Central memory CD4-positive, alpha-beta T cell (primary cell): ENCODE measurements at places on chromosomes 5 and 9.

- DNase-seq, result no peak
Observed at GRCh38 chr5:147303976-147304375, 69.2 kb downstream of the STK32A start.

DNA sequence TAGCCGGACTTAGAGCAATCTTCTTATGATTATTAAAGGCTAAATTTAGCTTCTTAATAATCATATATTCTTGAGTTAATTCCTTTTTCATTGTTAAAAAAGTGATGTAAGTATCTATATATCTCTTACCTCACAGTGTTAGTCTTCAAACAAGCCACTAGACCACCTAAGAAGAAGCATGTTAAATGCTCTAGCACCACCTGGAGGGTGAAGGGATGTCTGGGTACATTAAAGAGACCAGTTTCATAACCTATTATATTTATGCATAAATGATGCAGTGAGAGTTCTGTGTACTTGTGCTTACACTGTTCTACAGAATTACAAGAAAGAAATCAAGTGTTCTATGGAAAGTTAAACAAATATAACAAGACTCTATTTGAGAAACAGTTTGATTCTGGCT, 55.9 kb upstream of the SLCO6A1 start:
- DNase-seq, result no peak

- no peak for DNase-seq
Observed at GRCh38 chr5:77139001-77139400, 51.9 kb upstream of the ZBED3 start.

DNA sequence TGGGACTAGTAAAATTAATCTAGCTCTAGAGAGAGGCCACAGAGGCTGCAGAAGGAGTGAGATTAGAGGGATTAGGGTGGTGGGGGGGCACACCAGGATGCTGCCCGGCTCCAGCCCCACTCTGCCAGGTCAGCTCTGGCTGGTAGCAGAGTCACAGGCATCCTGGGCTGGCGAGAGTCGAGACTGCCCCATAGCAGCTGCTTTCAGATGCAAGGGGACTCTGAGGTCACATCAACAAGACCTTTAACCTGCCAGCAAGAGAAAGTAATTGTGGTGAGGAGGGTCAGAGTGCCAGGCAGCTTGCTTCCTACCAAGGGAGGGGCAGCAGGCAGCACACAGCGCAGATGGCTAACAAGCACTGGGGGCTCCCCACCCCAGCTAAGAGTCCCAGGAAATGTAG, 7.5 kb downstream of the EPB41L4B start:
- no peak for DNase-seq

DNA sequence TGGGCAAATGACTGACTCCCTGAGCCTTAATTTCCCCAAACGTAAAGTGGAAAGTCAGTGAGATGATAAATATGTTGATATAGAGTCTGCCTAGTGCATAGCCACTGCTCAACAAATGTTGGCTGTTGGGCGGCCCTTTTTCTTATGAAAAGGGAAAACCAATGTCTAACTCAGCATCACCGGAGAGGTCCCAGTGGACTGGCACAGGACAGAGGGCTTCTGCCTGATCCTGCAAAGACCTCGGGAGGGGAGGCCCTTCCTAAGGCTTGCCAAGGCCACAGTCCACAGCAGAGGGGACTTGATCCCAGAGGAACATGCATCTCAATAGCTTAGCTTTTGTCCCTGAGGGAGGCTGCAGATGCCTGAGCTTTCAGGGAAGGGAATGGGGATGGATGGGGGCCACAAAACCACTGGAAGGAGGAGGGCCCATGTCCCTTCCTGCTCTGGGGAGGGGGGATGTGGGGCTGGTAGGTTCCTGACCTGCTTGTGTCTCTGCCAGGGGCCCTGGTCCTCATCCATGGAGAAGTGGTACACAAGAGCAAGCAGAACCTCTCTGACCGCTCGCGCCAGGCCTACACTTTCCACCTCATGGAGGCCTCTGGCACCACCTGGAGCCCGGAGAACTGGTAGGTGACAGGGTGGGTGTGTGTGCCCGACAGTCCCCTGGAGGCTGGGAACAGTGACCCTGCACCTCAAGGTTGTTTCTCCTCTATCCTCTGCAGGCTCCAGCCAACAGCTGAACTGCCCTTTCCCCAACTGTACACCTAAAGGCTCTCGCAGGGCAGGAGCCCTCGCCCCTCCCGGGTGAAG, 6.3 kb downstream of the DOLK start:
- DNase-seq, result no peak

GRCh38 chr9:114065304-114065703, 12.8 kb downstream of the AMBP start:
- no peak for DNase-seq

DNA sequence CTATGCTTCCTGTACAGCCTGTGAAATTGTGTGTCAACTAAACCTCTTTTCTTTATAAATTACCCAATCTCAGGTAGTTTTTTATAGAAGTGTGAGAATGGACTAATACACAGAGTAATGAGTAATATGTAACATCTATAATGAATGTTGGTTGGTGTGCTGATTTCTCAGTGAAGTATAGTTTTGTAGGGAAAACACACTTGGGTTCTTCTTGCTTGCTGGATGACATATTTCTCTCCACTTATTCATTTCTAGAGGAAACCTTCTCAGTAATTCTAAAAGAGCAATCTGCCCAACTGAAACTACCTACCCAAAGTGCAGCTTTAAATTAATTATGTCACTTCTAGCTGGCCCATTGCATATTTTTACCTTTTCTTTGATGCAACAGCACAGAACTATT, 81.1 kb upstream of the RORB start:
- no peak for DNase-seq

DNA sequence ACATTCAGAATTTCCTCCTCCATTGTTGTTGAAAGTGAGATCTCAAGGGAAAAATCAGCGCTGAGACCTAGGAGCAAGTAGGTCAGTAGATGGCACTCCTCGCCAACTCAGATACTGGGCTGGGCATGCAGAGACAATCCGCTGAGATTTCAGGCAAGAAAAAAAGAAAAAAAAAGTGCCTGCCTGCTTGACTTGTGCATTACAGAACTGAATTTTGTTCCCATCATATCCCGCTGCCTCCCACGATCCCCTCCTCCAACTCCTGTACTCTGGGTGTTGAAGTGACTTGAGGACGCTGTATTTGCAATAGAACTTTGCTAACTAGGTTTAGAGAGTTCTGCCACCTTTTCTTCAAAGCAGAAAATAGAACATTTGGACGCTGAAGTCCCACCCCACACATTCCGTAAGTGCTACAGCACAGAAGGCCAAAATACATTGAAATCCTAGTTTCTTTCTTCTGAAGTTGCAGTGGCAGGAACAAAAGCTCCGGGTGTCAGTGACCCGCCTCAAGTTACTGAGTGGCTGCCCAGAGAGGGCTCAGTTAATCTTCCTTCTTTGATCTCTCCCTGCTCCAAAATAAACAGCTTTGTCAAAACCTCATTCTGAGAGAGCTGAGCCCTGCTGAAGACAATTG, 265.8 kb downstream of the MLLT3 start:
- peak; percentile 41 for DNase-seq

DNA sequence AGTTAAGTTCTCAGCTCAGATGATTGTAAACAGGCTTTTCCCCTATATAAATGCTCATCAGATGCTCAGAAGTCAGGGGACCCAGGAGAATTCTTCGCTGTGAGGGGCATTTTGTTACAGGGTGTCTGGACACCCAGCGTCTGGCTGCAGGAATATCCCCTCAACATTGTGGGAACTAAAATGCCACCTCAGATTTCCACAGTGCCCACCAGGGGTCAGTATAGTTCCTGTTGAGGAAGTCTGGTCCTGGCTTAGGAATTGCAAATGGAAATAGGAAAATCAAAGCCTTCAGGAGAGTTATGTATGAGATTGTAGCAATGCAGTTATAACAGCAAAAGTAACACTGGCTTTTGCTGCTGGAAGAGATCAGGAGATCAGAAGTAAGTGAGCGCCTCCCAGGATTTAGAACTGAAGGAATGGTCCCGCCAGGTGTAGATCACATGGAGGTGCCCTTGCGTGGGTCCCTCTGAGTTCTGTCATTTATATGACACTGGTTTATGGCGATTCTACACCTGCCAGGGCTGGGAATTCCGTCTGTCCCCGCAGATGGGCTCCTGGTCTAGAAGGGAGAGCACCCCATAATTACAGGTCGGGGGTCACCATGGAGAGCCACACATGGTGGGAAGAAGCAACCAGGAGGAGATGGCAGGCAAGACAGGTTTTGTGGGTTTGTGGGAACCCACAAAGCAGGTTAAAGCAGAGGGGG, 47.1 kb upstream of the CTSL start:
- no peak for DNase-seq

- peak; percentile 84 for DNase-seq
Observed at GRCh38 chr5:142104491-142104890, 4.1 kb upstream of the NDFIP1 start.

GRCh38 chr5:157085930-157086329, 22.9 kb downstream of the HAVCR2 start:
- DNase-seq, result no peak

GRCh38 chr5:168114444-168115017, 176.9 kb upstream of the WWC1 start:
- DNase-seq, result no peak

- no peak for DNase-seq
Observed at GRCh38 chr9:111839387-111839786, 44.6 kb upstream of the SHOC1 start.

GRCh38 chr5:39062530-39062929, 11.7 kb downstream of the RICTOR start:
- no peak for DNase-seq

- no peak for DNase-seq
Observed at GRCh38 chr5:6448622-6449464, at the start of gene UBE2QL1. UBE2QL1 (plus strand) TSS chr5:6448859; CDS start chr5:6448894, 35 bp downstream.

GRCh38 chr9:89386797-89387196, 68.5 kb downstream of the SECISBP2 start:
- no peak for DNase-seq

- DNase-seq, result peak; percentile 24
Observed at GRCh38 chr5:110757118-110757729, 18.4 kb downstream of the SLC25A46 start.

DNA sequence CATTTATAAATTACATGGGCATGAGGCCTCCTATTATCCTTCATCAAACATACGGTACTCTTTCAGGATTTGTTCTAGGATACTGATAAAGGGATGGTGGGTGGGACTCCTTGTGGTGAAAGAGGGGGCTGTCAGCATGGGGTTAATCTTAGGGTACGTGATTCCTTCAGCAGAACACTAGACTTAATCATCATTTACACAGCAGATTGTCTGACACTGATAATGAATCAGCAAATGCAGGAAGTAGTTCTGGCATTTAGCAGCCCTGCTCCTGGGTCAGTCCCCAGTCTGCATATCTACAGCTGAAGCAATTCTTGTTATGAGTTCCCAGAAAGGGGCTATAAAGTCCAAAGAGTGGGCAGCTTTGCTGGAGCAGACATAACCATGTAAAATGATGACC, 384.6 kb downstream of the SPOCK1 start:
- DNase-seq, result no peak

GRCh38 chr5:44233691-44234090, 155.5 kb downstream of the FGF10 start:
- no peak for DNase-seq

GRCh38 chr9:96877269-96877668, 23.0 kb upstream of the ZNF782 start:
- no peak for DNase-seq

- DNase-seq, result no peak
Observed at GRCh38 chr9:124197177-124198095, 60.3 kb upstream of the NEK6 start.

- no peak for DNase-seq
Observed at GRCh38 chr5:7382588-7382987, 13.3 kb upstream of the ADCY2 start.

DNA sequence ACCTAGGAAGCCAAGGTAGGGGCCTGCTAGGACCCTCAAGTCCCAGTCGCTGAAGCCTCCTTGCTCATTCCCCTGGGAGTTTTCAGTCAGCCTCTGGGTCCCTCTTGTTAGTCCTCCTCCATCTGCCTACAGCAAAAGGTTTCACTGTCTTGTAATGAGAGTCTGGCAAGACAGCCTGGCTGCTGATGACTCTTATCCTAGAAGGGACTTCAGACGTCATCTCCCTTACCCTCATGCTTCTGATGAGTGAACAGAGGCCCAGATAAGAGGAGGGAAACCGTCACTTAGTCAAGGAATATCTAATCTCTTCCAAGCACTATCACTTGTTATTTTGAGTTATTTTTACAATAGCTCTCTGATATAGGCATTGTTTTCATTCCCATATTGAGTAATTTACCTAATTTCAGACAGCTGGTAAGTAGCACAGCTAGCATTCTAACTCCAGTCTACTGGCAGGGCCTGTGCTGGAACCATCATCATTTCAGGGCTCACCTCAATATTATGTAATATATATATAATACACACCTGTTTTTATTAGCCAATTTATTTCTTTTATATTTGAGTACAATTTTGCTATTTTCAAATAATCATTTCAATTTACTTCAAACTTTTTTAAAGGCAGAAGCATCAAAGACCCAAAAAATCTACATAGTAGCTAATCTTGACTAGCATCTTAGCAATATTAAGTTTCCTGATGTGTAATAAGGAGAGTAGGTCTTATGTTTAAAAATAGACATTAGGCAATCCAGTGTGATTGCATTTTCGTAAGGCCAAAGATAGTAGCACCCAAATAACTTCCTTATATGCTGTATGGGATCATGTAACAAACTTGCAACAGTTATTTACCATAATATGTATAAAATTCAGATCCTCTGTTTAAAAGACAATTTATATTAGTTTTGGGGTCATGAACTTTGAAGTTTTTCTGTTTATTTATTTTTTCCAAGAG, 7.9 kb downstream of the CMYA5 start:
- DNase-seq, result no peak

- DNase-seq, result no peak
Observed at GRCh38 chr5:149039506-149039905, 23.4 kb downstream of the SH3TC2 start.

DNA sequence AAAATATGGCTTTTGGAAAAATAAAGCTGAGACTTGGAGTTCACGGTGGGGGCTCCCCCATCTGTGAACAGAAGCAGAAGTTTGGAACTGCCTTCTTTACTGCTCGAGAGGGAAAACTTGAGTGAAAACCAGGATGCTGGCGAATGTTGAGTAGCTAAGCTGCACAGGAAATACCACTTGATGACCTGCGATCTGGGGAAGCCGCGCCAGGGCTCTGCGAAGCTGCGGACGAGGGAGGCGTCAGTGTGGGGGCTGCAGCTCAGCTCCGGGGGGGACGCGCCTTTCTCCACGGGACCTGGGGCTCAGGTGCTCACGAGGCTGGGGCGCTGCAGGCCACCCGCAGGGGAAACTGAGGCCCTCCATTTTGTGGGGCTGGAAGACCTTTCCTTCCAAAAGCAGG, 62.3 kb downstream of the TENT4A start:
- DNase-seq, result no peak

GRCh38 chr9:85290019-85290418, 451.7 kb downstream of the AGTPBP1 start:
- DNase-seq, result no peak

GRCh38 chr5:73596705-73597328, 29.2 kb upstream of the ARHGEF28 start:
- no peak for DNase-seq

DNA sequence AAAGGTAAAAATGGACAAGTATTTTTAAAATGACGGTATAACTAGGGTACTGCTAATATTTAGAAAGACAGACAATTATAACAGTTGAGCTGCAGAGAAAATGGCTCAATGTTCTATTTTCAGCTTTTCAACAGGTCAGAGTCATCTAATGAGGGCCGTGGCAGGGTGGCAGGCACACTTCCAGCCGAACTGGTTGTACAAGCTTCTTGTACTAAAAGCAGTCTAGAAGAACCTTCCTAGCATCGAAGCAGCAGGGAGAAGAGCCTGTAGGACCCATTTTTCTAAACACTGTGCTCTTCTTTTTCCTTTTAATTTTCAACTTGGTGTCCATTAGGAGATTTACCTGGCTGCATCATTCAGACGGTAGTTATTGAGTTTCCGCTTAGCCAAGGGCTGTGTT, 85.6 kb downstream of the SLC28A3 start:
- DNase-seq, result no peak
